GM04504 (cell line): ENCODE measurements at places on chromosomes 13 and 19.

DNA sequence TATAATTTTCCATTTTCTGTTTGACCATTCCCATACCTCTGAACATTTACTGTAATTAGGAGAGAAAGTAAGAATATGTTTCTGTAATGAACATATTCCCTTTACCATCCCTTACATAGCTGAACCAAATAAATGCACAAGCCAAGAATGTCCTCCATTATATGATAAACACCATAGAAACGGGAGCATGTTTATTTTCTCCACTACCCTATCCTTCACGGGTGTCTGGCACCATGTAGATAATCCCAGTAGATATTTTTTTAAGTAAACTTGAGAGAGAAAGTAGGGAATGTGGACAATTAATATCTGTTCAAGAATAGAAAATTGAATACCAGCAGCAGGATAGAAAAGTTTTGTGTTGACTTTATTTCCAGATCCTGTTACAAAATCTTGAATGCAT, 928.4 kb downstream of the EFNB2 start:
- DNase-seq, result no peak

DNA sequence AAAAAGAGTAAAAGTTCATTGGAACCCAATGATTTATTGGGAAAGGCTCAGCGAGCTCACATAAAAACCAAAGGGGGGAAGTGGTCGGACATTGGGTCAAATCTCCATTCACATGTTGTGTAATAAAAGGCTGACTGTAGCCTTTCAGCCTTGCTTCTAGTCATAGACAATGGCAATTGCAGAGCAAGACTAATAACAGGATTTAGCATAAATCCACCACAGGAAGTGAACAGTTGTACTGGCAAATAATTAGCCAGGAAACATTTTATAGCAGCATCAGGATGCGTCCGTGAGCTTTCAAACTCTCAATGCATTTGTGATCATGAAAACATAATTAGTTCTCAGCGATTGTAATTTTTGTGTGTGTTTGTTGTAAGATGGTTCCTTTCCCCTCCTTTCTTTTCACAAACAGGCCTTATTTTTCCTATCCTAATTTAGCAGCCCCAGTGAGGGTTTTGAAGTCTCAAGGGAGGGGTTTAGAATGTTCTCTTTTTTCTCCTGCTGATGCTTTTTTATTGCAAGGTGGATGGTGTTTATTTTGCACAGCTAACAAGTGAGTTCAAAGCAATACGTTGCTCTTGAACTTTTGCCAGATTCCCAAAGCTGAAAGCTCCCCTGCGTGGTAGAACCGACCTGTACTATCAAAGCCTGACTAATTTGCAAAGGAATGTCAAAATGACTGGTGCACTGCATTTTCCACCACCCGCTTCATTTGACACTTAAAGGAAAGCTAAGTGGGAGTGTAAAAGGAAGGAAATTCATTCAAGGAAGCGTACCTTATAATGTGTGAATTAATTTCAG, 105.6 kb downstream of the SPRY2 start:
- DNase-seq, result no peak

DNA sequence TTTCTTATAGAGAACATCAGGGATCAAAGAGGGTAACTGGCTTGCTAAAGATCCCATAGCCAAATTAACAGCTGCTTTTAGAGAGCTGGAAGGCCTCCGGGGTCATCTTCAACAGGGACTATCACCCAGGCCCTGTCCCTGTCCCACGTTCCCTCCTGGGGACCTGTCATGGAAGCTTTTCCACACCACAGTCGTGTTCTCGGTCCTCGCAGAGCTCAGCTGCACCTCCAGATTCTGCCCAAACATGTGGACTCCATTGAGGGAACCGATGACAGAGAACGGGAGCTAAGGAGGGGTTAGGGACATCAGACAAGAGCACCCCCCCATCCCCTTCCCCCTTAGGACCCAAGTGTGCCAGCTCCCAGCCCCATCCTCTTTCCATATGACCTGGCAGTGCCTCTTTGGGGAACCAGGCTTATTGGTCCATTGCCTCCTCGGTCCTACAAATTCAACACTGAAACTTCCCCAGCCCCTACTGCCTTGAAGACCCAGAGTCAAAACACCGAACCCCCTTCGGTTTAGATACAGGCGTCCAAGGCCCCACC, 568 bp downstream of the FUZ start:
- no peak for DNase-seq

DNA sequence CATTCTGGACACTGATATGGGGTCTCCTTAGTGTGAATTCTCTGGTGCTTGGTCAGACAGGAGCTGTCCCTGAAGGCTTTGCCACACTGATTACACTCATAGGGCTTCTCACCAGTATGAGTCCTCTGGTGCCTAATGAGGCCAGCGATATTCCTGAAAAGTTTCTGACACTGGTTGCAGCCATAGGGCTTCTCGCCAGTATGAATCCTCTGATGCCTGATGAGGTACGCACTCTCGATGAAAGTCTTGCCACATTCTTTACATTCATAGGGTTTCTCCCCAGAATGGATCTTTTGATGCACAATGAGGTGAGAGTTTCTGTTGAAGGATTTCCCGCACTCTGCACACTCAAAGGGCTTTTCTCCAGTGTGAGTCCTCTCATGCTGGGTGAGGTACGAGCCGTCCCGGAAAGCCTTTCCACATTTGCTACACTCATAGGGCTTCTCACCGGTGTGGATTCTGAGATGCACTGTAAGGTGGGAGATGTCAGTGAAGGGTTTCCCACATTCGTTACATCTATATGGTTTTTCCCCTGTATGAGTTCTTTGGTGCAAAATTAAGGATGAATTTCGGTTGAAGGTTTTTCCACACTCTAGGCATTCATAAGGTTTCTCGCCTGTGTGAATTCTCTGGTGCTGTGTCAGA, 22.4 kb downstream of the ZNF329 start:
- DNase-seq, result no peak

GRCh38 chr13:23618341-23618740, 48.1 kb downstream of the TNFRSF19 start:
- peak; percentile 80 for DNase-seq

DNA sequence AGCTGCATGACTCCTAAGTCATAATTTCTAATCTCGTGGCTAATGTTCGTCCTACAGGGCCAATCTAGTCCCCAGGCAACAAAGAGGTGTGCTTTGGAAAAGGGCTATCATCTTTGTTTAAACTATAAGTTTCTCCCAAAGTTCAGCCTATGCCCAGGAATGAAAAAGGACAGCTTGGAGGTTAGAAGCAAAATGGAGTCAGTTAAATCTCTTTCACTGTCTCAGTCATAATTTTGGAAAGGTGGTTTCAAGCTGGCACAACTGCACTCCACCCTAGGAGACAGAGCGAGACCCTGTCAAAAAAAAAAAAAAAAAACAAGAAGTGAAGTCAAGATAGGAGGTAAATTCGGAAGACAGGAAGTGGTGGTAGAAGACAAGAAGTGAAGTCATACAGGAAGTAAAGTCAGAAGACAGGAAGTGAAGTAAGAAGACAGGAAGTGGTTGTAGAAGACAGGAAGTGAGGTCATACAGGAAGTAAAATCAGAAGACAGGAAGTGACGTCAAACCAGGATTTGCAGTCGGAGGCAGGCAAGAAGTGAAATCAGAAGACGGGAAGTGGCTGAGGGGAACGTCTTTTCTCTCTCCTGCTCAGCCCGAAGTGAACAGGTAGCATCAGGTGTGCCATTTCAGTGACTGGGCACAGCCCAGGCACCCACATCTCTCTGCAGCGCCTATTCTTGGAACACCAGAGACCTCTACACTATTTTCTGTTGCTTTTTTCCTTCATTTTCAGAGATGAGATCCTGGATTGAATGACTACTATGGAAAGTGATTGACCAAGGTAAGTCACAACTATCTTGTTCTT, 32.2 kb downstream of the GP6 start:
- no peak for DNase-seq

GRCh38 chr13:112966776-112967175, 2.2 kb upstream of the MCF2L start:
- DNase-seq, result no peak

GRCh38 chr13:46716821-46717220, 80.1 kb downstream of the ESD start:
- no peak for DNase-seq

DNA sequence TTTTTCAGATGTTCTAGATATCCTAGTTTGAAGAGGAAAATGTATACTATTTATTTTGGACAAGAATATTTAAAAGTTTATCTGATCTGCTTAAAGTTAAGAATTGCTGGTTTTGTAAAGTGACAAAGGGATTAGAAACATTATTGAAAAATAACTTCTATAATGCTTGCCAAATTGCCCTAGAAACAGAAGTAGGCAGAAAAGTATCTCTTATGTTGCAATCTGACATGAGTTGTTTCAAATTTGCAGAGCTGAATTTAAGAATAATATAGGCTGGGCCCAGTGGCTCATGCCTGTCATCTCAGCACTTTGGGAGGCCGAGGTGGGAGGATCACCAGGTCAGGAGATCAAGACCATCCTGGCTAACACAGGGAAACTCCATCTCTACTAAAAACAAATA, 777.1 kb downstream of the LIG4 start:
- no peak for DNase-seq

DNA sequence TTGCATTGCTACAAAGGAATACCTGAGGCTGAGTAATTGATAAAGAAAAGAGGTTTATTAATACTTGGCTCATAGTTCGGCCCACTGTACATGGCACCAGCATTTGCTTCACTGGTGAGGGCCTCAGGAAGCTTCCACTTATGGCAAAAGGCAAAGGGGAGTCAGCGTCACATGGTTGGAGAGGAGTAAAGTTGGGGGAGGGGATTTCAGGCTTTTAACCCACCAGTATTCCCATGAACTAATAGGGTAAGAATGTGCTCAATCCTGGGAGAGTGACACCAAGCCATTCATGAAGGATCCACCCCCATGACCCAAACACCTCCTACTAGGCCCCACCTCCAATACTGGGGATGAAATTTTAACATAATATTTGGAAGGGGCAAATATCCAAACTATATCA, 82.5 kb upstream of the MYCBP2 start:
- DNase-seq, result no peak

DNA sequence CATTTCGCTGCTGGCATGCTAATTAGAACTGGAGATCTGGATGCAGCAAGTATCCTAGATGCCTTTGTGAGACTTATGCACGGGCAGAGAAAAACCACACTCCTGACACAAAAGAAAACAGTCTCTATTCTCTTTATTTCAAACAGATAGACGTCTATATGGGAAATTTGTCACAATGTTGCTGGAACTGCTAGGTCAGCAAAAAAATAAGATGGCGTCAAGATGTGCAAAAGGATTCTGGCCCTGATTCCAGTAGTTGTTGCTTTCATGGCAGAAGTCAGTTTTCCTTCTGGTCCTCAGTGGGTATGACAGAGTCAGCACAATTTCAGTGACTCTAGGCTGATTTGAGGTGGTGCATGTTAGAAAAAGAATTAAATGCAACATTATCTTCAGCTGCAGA, 1068.0 kb downstream of the SLITRK5 start:
- no peak for DNase-seq

DNA sequence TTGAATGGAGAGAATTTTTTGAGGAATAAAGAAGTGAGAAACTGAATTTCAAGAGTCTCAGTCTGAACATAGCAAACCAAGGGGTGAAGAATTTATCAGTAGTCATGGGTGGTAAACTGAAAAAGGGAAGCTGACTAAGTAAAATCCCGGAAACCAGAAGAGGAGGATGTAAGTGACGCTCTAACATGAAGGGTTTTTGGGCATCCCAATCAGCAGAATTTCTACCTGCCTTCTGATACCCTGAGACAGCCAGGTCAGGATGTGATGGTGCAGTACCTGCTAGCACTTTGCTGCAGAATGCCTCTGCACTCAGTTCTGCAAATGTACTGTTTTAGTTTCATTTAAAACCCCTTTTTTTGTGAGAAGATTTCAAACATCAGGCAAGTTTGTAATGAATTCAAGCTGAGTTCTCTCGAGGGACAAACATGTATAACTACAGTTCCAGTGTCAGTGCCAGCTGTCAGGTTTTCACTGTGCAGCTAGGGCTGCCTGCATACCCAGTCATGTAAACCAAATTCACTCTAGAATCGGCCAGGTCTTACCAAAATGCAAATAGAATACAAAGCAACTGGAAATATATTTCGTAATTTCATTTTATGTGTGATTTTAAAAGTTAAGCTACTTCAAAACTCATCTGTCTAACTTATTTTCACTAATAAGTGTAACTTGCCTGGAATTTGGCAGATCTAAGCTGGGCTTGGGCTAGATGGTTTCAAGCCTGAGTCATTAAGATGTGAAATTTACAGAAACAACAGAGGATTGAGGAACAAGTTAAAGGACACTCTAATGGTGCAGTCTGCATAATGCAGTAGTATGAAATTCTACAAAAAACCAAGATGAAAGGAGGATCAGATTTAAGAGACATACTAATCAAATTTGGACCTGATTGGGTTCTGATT, 13.8 kb downstream of the METTL21C start:
- peak; percentile 18 for DNase-seq

DNA sequence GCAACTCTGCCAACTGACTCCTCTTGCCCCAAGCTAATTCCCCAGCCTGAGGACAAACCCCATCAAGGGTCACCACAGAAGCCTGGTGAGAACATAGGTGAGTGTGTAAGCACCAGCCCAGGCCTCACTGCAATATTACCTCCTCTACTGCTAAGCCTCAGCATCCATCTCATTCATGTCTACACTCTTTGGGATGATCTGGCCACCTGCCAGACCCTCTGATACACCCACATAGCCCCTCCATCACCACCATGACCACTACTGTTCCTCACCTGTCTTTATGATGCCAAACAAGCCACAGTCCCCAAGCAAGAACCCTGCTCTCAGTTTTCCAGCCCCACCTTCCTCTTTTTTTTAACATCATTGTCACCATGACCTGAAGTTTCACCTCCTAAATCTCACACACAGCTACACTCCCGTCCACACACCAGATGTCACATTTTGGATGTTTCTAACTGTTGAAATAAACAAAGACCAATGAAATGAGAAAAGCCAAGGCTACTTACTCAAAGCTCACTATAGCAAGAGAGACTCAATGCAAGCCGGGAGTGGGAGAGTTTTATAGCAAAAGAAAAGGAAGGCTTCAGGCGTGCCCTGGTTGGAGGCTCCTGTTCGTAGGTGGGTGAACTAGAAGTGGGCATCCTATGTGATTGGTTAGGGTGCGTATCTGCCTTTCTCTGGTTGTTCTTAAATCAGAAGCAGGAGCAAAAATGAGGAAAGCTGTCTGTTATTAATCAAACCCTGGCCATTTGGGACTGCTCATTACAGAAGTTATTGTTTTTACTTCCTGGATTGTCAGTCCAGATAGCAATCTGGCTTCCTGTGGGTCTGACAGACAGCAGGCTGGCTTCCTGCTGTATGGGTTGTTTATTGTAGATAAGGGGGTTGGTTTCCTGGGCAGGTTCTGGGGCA, 2.0 kb downstream of the ZNF792 start:
- no peak for DNase-seq

- peak; percentile 82 for DNase-seq
Observed at GRCh38 chr13:44815623-44816022, 173.6 kb downstream of the NUFIP1 start.

GRCh38 chr13:98998831-98999638, 21.2 kb upstream of the DOCK9 start:
- DNase-seq, result peak; percentile 31

- no peak for DNase-seq
Observed at GRCh38 chr13:34320084-34320483, 502.1 kb downstream of the RFC3 start.

GRCh38 chr19:6115992-6116391, 5.7 kb upstream of the RFX2 start:
- no peak for DNase-seq
